ENCODE measurements at places on chromosomes 4 and X.

DNA sequence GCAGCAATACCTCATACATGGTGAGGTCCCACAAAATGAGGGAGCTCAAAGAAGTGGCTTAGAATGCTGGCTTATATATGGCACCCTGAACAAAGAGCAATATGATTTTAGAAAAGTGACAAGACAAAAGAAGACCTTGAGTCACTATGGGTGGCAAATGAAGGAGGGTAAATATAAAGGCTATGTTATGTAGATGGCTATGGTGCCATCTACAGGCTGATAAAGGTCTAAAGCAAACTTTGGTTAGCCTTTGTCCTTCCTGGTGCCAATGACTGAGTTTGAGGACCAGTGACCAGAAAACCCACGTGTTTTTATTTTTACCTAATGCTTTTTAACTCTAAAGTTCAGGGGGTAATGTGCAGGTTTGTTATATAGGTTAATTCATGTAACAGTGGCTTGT is 151.8 kb downstream of the CCNG2 start:
- no peak for DNase-seq

DNA sequence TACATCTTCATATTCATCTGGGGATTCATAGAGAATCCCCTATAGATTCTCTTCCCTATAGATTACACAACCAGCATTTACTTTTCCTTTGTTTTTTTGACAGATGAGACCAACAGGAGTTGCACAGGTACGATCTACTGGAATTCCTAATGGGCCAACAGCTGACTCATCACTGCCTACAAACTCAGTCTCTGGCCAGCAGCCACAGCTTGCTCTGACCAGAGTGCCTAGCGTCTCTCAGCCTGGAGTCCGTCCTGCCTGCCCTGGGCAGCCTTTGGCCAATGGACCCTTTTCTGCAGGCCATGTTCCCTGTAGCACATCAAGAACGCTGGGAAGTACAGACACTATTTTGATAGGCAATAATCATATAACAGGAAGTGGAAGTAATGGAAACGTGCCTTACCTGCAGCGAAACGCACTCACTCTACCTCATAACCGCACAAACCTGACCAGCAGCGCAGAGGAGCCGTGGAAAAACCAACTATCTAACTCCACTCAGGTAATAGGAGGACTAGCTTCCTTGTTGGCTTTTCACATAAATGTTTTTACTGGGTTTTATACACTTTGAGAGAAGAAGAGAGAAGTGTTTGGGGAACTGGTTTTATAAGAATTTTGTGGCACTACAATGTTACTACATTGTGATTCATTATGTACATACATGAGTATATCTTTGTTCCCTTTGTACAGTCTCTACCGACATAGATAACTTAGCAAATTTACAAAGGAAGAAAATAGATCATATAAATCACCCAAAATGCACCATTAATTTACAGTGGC is 137.2 kb downstream of the DIPK2B start:
- DNase-seq: no peak

DNA sequence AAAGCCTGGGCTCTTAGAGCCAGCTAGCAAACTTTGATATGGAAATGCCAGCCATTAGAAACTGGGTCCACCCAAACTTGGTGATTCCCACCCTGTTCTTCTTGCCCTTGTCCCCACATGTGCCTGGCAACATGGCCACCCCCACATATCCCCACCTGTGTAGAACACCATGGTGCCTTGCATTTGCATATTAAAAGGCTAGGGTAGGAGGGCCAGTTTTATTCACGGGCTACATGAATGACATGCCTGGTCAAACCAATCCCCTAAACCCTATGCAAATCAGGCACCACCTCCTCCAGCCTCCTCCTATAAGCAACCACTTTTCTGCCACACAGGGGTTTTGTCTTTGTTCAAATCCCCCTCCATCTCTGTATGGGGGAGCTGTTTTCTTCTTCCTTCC is 104.9 kb downstream of the CLNK start:
- no peak for DNase-seq

DNA sequence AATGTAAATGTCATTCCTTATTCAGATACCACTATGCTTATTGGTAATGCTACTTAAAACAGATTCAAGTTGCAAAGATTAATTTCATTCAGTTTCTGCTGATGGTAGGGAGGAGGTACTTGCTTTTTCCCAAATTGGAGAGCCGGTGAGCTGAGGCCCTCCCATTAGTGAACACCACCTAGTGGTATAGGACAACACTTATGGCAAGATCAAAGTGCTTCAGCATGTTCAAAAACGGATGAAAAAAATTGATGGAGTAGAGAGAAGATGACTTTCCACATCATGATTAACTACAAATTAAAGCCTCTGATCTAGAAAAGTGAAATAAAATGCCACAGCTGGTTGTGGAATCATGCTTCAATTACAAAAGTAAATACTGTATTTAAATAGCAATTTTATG is 112.9 kb downstream of the MBNL3 start:
- no peak for DNase-seq

GRCh38 chr4:109406337-109406931 is 27.2 kb upstream of the SEC24B start:
- no peak for DNase-seq

GRCh38 chr4:138775489-138775888 is 240.1 kb upstream of the NOCT start:
- DNase-seq: no peak

DNA sequence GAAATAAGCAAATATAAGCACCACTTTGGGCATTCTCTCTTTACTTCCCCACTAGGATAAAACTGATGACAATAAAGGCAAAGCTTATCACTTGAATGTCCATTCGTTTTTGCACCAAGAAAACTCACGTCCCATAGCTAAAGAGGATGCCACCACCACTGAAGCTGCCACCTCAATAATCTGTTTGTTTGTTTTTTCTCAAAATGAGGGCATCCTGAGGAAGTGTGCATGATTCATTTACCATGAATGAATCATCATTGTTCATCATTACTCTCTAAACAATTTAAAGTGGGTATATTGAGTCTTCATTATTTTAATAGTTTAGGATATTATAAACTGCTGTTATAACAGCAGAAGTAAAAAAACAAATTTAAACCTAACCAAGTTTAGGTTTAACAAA is 168.2 kb downstream of the DCTD start:
- DNase-seq: no peak

DNA sequence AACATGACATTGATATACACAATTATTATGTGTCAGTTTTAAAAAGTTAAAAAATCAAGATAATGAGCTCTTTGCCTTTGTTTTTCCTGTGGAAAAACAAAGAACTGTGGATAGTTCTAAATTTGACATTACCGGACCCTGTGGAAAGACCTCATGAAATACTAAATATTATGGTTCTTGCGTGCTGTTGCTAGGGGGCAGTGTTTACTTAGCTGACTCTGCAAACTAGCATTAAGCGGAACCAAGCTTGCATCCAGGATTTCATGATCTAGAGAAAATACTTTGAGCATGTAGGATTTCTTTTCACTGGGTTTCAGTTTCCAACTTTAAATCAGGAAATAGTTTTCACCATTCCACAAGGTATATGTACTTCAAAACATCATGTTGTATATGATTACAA is 33.6 kb downstream of the CLCN4 start:
- DNase-seq: no peak

GRCh38 chrX:148804579-148805355 is 304.4 kb downstream of the AFF2 start:
- DNase-seq: no peak

DNA sequence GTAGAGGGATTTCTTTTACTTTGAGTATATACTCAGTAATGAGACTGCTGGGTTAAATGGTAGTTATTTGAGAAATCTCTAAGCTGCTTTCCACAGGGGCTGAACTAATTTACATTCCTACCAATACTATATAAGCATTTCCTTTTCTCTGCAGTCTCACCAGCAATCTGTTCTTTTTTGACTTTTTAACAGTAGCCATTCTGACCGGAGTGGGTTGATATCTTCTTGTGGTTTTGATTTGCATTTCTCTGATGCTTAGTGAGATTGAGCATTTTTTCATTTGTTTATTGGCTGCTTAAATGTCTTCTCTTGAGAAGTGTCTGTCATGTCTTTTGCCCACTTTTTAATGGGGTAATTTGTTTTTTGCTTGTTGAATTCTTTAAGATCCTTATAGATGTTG is 43.3 kb downstream of the SPCS3 start:
- DNase-seq: no peak

GRCh38 chr4:143668930-143669552 is 31.4 kb downstream of the FREM3 start:
- no peak for DNase-seq

DNA sequence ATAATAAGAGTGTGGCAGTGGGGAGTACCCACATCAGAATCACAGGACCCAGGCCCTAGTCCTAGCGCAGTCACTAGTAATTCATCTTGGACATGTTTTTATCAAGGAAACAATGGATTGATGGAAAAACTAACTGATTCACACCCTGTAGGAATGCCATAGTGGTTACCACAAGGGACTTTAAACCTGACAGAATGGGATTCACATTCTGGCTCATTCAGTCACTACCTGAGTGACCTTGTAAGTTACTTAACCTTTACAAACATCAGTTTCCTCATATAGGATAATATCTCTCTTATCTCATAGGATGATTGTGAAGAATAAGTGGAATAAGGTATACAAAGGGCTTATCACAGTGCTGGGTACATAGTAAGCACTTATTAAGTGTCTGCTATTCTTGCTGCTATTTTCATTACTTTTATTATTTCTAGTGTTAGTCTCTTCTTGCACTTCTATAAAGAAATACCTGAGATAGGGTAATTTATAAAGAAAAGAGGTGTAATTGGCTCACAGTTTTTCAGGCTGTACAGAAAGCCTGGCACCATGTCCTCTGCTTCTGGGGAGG is 247.5 kb upstream of the KLF3 start:
- no peak for DNase-seq

- no peak for DNase-seq
Measured at GRCh38 chrX:68409194-68409593, 24.1 kb downstream of the OPHN1 start.

GRCh38 chrX:16268206-16268605 is 100.9 kb downstream of the MAGEB17 start:
- no peak for DNase-seq

DNA sequence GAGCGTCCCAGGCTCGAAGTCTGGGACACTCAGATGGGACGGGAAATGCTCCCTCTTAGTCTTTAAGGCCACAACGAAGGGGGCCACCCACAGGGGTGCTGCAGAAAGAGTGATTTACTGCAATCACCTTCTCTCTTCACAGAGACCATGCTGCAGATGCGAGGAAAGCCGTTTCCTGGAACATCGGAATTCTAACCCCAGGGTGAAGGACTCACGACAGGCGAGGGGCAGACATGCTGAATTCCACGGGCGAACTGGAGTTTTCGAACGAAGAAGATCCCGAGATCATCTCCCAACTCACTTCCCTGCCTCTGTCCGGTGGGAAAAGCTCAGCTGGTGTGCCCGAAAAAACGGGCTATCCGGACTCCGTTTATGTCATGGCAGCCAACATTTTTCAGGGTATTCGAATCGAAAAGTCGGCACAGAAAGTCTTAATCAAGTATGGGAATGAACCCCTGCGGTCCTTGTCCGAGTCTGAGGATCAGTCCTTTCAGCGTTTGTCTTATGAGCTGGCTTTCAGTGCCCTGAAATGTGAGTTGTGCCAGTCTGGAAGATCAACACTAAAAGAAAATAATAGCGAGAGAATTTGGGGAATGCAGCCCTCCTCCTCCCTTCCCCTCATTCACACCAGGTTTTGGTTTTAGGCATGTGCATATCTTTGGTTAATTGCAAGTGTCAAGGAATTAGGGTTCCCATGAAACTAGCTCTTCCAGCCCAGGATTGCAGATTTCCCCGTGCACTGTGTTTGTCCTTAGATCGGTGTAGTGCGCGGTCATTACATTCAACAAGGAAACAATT is 905 bp downstream of the NSUN7 start:
- DNase-seq: no peak

DNA sequence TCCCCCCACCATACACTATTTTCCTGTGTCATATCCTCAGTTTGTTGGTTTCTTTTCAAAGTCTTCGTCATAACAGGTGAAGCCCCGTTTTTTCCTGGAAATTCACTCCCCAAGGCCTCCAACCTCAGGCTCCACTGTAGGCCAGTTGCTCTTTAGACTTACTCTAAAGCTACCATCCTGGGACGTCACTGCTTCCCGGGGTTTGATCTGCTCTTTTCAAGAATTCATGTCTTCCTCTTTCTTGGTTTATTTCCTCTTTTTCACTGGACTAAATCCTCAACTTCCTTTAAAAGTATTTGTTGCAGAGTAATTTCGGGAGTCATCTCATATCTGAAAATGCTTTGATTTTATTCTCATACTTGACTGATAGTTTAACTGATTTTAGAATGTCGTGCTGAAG is 6.5 kb upstream of the SERTM2 start:
- no peak for DNase-seq

DNA sequence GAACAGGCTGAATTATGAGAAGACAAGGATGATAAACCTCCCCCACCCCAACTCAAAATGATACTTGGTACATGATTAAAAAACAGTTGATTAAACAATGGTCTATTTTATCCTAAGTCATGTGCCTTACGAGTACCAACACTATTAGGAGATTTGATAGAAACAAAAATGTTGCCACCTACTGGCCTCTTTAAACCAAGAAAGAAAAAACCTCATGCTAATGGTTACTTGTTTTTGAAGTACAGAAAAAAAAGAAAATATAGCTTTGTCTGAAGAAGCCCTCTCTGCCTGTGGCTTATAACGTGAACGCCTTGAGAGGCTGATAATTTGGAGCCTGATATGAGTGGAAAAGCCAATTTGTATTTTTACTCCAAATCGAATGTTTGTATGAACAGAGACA is 538.2 kb downstream of the DMD start:
- DNase-seq: no peak

GRCh38 chr4:175823015-175823742 is 11.1 kb upstream of the GPM6A start:
- DNase-seq: no peak

- no peak for DNase-seq
Measured at GRCh38 chrX:112868586-112868985, 28.0 kb upstream of the AMOT start.

DNA sequence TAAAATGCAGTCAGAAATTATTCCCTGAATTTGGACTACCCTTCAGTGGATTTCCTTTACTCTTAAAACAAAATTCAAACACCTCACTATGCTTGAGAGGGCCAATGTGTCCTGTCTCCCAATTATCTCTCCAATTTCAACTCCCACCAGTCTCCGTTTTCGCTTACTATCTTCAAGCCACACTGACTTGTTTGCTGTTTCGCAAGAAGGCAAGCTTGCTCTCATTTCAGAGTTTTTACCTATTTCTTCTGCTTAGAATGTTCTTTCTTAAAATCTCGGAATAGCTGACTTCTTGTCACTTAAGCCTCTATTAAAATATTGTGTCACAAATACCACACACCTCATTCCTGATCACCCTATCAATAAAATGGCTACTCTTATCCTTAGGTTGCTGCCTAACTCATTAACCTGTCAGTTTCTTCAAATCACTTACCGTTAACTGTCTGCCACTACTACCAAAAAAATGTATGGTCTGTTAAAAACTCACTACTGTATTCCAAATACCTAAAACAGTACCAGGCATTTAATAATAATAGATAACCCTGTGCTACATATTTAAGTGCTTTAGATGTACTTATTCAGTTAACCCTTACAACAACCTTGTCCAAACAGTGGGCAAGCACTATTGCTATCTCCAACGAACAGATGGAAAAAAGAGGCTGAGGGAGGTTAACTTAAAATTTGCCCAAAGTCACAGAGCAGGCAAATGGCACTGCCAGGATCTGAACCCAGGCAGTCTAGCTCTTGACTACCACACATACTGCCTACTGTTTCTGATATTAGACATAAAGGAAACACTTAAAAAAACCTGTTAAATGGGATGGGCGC is 2.9 kb downstream of the UBA6 start:
- DNase-seq: no peak

Measured in stimulated activated CD4-positive, alpha-beta T cell treated with anti-CD3 and anti-CD28 coated beads, TNF-alpha, amount 100 ng/mL, for 4 hours (primary cell).